ENCODE measurements at places on chromosomes 3 and 15.

DNA sequence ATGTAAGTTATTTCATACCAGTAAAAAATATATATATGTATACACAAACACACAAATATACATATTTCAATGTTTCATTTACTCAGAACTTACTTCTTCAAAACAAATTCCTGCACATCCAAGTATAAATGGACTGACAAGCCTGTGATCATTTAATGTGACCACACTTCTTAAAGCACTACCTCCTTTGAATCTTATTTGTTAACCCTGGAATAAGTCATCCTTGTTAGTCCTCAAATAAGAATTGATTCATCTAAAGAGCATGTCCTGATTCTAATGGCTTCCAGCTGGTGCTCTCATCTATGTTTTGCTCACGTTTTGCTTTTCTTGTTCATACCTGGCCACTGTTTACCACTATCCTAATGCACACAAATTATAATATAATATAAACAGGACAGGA, 103.9 kb upstream of the UBP1 start:
- no peak for DNase-seq

- DNase-seq = no peak
These were observed 239.9 kb upstream of the ATP10A start for GRCh38 chr15:26103002-26103404.

GRCh38 chr3:61610316-61610715, 48.9 kb downstream of the PTPRG start:
- DNase-seq = no peak

- DNase-seq = peak; percentile 37
These were observed 411.2 kb downstream of the NAALADL2 start for GRCh38 chr3:175270198-175270837.

DNA sequence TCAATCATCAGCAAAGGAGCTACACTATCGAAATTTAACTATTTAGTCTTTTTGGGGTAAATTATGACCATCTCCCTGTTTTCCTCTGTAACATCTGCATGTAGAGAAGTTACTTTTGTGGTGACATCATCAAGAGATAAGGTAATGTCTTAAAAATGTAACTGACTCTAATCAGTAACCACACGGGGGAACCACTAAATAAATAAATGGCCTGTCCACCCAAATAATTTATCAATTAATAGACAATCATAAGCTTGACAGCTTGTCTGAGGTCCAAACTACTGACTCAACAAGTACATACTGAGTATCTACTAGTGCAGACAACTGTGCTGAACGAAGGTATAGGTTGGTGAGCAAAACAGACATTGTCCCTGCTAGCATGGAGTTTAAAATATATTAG, 219.3 kb downstream of the SLC9A9 start:
- no peak for DNase-seq

DNA sequence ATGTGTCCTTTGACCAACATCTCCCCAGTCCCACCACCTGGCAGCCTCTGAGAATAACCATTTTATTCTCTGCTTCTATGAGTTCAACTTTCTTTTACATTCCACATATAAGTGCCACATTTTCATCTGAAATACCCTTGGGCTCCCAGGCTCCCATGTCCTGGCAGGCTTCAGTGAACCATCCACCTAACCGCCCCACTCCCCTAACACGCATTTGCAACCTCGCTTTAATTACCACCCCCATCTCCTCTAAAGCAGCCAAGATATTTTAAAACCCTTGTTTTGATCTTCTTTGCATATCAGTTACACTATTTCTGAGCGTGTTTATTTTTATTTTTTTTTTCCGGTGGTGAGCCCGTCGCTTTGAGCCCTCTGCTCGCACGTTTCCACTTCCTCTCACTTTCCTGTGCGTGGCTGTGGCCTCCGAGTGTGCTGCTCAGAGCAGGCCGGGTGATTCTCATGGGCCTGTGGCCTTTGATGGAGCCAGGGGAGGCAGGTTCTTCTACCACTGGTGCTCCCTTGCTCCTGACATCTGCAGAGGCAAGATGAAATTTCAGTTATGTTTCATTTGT, 195.4 kb upstream of the LPP start:
- no peak for DNase-seq

- DNase-seq = no peak
These were observed 68.4 kb downstream of the MEGF11 start for GRCh38 chr15:66184936-66185790.

DNA sequence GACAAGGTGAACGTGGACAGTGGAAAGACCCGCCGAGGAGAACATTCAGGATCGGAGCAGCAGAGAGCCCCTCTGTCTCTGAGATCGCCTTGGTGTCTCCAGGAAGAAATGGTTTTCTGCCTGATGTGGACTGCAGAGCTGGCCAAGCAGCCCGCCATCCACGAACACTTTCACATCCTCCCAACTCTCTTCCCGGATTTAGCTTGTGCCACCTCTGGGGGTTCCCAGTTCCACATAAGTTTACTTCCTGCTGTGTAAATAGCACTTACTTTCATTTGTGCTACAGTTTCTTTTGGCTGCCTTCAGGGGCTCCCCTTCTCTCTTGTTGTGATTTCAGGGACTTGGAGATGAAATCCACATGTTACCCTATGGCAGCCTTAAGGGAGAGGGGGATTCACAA, 48.4 kb downstream of the SEMA5B start:
- DNase-seq = no peak

DNA sequence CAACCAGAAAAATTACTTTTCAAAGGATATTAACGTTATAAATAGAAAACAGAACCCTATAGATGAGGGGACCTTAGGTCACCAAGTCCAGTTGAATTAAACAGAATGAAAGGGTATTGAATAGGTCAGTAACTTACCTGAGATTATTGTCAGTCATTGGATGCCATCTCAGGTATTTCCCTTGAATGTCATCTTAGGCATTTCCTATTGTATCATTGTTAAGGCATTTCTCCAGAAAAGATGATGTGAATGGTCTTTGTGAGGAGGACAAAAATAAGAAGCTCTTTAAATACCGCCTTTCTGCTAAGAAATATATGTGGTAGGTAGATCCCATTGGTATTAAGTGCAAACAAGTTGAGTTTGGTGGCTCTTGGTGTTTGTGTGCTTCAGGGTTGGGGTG, 55.6 kb downstream of the CHD2 start:
- no peak for DNase-seq

GRCh38 chr3:160449636-160450598, at the start of gene TRIM59:
TSS of gene TRIM59 (minus strand) at chr3:160449786. CDS start at chr3:160439183, 10,603 bp downstream.
- peak; percentile 92 for DNase-seq

DNA sequence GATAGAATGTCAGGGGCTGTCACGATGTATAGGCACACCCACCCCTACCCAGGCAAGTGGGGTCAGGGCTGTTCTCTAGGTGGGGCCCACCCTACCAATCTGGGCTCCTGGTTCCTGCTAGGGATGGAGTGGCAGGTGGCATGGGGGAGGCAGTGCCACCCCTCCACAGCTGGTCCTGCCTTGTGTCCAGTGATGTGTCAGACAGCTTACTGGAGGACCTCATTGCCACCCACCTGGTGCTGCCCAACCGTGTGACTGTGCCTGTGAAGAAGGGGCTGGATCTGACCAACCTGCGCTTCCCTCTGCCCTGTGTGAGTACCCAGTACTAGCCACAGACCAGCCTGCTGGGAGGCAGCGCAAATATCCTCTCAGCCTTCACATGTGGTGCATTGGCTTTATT, 27.5 kb downstream of the ESYT3 start:
- DNase-seq = no peak

- DNase-seq = no peak
These were observed 96.8 kb downstream of the SNRPN start for GRCh38 chr15:25051399-25052154.

- no peak for DNase-seq
These were observed 38.5 kb upstream of the CTDSPL start for GRCh38 chr3:37823189-37823588.

DNA sequence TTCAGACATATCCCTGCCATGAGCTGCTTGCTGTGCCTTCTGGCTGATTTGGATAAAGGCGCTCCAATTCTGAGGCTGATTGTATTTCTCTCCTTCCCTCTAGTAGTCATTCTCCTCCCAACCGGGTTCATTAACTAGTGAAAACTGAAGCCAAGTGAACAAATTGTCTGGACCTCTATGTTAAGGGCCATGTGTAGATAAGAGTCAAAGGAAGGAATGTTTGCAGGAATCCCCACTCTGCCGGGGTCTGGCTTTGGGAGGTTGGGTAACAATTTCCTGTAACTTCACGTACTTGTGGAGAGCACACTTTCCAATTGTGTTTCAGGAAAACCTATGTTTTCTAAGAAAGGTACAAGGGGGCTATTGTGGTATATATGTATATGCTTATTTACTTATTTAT, 38.2 kb upstream of the SUCLG2 start:
- no peak for DNase-seq

- DNase-seq = peak; percentile 71
These were observed 7.9 kb upstream of the OR4F6 start for GRCh38 chr15:101795455-101795854.

- DNase-seq = no peak
These were observed 187.0 kb upstream of the MLF1 start for GRCh38 chr3:158384019-158384418.

DNA sequence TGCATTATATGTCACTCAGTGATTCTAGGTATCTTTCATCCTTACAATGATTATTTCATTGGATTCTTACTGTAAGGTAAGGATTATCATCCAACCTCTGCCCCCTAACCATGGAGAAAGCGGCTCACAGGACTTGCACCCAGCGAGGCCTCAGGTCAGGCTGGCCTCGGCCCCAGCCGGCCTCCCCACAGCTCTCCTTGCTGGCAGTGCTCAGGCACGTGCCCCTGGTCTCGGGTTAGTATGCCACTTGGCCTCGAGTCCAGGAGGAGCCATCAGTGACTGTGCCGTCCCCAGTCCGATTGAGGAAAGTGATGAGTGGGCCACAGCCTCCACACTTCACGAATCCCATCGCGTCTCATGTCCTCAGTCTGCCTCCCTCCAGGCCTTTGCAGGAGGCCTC, 35.7 kb upstream of the GABRG3 start:
- no peak for DNase-seq

DNA sequence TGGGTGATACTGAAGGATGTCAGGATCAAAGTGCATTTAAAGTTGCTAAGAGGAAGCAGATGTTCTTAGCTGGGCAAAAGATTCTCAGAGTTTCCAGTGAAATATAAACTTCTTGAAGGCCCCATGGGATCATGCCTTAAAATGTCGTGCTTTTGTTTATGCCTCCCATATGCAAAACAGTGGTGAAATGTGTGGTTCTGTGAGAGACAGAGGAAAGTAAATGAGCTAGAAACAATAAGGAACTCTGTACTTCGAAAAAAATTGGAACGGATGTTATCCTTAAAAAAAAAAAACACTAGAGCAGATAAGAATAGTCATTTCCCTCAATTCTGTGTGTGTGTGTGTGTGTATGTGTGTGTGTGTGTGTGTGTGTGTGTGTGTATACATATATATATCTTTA, 497.0 kb upstream of the TBL1XR1 start:
- no peak for DNase-seq

GRCh38 chr15:77528968-77529319, 103.8 kb downstream of the LINGO1 start:
- DNase-seq = no peak

- no peak for DNase-seq
These were observed 20.6 kb upstream of the MDFIC2 start for GRCh38 chr3:70333080-70333479.

GRCh38 chr3:170096342-170096741, 58.5 kb downstream of the GPR160 start:
- DNase-seq = no peak

- DNase-seq = no peak
These were observed 4.4 kb upstream of the AVEN start for GRCh38 chr15:34043391-34043790.

DNA sequence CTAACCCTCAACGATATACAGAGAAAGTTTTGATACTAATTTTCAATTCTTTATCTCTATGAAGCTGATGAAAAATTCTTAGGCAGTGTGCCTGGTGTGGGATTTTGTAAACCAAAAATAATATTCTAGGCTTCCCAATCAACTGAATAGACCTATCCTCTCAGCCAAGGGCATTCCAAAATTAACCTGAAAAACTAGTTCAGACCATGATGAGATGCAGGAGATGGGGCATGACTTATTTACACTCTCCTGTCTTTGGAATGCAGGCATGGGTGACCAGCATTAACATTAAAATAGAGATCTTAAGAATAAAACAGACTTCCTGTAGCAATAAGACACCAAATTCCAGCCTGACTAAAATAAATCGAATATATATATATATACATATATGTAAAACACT, 7.8 kb upstream of the LPCAT4 start:
- no peak for DNase-seq

DNA sequence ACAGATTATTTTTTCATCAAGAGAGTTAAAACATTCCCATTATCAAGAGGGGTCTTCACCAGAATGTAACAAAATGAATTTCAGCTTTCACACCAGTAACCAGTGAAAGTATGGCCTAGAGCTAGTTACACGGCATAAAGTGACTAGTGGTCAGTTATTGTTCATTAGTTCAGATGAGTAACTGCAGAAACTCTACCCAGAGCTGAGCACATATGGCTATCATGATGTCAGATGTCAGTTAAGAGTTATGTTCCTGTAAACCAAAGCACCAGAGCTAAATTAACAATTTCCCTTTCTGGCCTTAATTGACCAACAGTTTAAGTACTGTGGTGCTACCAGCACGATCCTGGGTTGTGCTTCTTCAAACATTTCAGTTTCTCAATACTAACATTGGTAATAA, 6.6 kb upstream of the MRPS25 start:
- no peak for DNase-seq

GRCh38 chr3:11045536-11045935, 53.0 kb downstream of the SLC6A1 start:
- no peak for DNase-seq

- DNase-seq = no peak
These were observed 14.2 kb downstream of the ZNF80 start for GRCh38 chr3:114223143-114223542.

- peak; percentile 87 for DNase-seq
These were observed 84.0 kb upstream of the TRA2B start for GRCh38 chr3:186021673-186022362.

DNA sequence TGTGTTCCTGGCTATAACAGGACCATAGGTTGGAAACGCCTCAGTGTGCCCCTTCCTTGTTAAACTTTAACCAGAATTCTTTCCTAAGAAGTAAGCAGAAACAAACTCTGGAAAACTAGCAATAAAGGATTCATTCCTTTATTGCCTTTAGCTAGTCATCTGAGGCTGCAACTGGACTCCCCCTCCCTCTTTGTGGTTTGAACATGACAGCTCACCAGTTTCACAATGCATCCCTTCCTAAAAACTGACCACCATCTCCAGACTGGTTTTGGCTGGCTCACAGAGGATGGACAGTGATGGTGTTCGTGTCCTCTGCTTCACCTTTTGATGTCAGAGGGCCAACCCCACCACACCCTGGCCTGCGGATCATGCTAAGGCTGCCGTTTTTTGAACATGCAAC, 27.9 kb upstream of the TGFBR2 start:
- DNase-seq = peak; percentile 15

DNA sequence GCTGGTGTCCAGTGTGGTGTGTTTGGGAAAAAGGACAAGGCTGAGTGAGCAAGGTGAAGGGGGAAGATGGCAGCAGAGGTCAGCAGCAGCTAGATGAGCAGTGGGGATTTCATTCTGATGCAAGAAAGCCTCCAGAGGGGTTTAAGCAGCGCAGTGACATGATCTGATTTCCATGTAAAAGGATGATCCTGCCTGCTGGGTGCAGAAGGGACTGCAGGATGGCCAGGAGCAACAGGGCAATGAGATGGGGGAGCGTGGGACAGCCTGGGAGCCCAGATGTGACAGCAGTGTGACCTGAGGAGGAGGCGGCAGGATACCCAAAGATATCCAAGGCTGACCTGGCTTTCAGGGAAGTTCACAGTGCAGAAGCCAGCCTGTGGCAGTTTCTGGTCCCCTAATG, 6.1 kb downstream of the WNT7A start:
- no peak for DNase-seq
